ENCODE measurements at places on chromosomes 12 and 14. TPM values are rescaled to one million over a fixed set of nuclear protein-coding genes. Genes with fewer than 3 reads are reported as not detected.

DNA sequence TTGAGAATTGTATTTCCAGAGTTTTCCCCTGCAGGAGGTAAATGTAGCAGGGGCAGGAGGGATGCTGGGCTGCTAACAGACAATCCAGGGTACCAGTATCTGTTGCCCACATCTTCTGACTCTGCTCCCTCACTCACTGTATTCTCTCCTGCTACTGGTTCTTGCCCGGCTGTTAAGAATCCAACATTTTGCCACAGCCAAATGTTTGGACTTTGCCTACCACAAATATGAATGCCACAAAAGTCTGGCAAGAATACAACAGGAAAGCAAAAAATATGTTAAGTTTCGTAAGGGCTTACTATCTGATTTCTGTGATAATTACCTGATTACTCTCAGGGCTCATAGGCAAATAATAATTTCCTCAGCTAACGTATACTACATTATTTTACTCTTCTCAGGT, 160.0 kb downstream of the BCAT1 start:
- no peak for DNase-seq

GRCh38 chr14:33249233-33249820, 310.6 kb downstream of the NPAS3 start:
- DNase-seq: peak; percentile 21

- no peak for DNase-seq
These were observed 10.8 kb downstream of the KCTD10 start for GRCh38 chr12:109466305-109466704.

The BBOF1 gene
- total RNA-seq: 0.31 TPM

Measured in H7 (cell line).